ENCODE measurements at places on chromosomes 11 and 22.

DNA sequence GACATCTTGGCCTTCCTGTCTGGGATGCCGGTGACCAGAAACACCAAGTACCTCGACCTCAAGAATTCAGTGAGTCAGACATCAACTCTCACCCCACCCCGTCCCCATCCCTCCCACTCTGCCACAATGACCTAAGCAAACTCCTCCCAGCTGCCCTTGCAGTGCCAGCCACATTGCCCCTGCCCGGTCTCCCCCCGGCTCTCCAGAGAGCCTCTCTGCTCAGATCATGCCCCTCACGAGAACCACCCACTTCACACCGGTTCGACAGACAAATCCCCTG lies 23.6 kb upstream of the MYRF start:
- no peak for DNase-seq

GRCh38 chr22:47460176-47460575 lies 697.7 kb downstream of the TBC1D22A start:
- DNase-seq = no peak

DNA sequence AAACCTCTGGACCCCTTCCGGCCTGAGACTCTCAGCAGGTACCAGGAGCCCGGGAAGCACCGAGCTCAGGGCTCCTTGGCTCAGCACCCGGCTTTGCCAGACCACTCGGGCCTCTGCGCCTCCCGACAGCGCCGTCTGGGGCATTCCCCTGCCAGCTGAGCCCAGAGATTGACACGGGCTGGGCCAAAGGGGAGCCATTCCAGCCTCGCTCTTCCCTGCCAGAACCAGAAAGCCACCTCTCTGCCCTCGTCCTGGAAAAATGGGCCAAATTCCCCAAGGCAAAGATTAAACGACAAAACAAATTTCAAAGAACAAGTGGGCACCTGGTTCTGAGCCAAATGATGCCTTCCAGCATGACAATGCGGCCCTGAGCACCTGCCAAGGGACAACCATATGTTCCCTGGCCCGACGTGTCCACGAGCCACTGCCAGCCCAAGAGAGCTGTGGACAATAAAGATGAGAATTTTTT lies 59.3 kb downstream of the CELSR1 start:
- no peak for DNase-seq

DNA sequence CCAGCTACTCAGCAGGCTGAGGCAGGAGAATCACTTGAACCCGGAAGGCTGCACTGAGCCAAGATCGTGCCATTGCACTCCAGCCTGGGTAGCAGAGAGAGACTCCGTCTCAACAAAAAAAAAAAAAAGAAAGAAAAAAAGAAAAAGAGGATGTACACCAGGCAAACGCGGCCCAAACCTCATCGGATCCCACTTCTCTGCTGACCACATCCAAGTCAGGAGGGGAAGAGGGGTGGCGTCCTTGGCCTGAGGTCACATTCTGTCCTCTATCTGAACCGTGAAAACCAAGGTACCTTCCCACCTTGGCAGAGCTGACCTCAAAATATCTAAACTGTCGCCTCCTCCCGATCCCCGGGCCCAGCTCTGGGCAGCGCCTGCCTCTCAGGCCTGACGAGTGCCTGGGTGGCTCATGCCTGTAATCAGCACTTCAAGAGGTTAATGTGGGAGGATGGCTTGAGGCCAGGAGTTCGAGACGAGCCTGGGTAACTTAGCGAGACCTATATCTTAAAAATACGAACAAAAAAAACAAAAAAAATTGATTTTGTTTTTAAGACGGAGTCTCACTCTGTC lies 25.1 kb downstream of the RGL4 start:
- DNase-seq = no peak

- DNase-seq = no peak
Observed at GRCh38 chr11:23021287-23021863, 161.1 kb upstream of the CCDC179 start.

- peak; percentile 24 for DNase-seq
Observed at GRCh38 chr22:36546092-36546804, 17.3 kb upstream of the EIF3D start.

- peak; percentile 69 for DNase-seq
Observed at GRCh38 chr11:116499396-116500003, 273.3 kb downstream of the BUD13 start.

GRCh38 chr11:128355558-128355957 lies 231.8 kb downstream of the ETS1 start:
- DNase-seq = no peak

GRCh38 chr22:50150161-50151129 lies 20.1 kb upstream of the PANX2 start:
- no peak for DNase-seq

DNA sequence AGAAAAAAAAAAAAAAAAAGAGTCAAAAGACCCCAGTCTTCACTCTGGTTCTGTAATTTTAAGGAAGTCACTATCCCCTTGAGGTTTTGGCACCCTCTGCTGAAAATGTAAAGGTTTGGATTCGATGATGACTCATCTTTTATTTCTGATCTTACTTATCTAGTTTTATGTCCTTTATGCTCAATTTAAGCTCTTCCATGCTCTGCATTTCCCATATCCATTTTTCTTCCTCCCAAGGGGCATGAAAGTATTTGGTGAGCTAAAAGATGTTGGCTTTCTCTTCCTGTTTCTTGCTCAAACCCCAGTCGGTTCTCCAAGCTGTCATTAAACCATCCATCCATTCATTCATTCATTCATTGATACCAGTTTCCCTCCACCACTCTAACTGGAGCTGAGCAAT lies 61.0 kb upstream of the CDON start:
- DNase-seq = no peak

GRCh38 chr11:96318399-96318798 lies 24.6 kb downstream of the MAML2 start:
- no peak for DNase-seq

GRCh38 chr22:23216461-23217170 lies 36.3 kb downstream of the BCR start:
- DNase-seq = no peak

DNA sequence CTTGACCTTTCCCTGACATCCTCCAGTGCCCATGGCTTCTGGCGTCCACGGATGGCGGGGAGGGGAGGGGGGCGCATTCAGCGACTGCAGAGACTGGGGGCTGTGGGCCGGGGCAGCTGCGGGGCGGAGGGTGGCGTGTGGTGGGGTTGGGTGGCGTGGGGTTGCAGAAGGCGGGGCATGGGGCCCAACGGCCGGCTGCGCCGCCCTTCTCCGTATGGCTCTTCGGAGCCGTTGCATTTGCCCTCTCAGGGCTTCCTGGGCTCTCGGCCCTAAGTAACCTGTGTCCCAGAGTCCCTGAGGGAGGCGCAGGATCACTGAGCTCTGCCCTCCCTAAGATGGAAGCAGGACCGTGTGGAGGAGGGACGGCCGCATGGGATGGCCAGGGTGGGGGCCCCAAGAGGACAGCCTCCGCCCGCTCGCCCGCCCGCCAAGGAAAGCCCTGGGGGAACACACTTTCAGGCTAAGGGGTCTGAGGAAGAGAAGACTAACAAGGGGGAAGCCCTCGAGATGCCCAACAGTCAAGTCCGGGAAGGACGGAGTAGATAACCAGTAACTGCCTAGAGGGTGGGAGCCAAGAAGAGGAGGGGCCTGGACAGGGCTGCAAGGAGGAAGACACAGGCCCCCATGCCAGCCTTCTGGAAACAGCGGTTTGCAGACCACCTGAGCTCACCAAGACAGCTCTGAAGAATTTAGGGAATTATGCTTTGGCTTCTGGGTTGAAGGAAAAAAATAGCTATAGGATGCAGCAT lies 9.2 kb upstream of the AIFM3 start:
- no peak for DNase-seq

GRCh38 chr11:69121621-69122325 lies 34.0 kb upstream of the SMIM38 start:
- DNase-seq = no peak

GRCh38 chr11:77131560-77131959 lies 3.5 kb downstream of the MYO7A start:
- DNase-seq = no peak

DNA sequence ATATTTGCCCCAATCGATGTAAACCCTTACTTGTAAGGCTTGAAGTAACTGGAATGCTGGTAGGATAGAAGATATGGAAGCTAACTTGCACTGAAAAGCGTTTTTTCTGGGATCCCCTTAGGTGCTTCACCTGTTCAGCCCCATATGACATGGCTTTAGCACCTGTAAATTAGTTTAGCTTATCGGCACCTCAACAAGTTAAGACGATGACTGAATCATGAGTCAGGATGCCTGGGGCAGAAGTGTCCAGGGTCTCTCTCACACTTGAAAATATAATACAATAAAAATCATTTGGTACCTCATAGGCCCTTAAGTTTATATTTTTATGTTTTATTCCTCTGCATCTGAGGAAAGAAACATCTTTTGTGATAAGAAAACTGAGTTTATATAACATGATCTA lies 409.2 kb upstream of the LRRC4C start:
- no peak for DNase-seq

GRCh38 chr11:73157101-73158010 lies 15.2 kb upstream of the FCHSD2 start:
- DNase-seq = no peak

GRCh38 chr11:79139900-79140299 lies 300.9 kb downstream of the TENM4 start:
- no peak for DNase-seq

DNA sequence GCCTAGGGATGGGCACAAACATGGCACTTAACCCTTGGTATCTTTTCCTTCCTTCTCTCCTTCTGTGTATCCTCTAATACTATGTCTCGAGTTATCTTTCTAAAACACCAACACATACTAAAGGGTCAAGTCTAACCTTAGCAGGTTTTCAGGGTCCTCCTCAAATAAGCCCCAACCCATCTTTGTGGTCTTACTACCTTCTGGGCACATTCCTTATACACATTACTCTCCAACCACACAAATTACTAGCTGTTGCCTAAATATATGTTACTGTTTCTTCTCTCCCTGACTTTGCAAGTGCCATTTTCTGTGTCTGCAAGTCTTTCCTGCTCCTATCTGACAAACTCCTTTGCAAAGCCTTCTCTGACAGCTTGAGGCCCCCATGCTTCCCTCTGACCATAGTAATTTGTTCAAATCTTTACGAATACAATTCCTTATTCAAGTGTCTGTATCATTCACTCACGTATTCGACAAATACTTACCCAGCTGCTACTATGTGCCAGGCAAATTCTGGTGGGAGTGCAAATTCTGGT lies 15.8 kb upstream of the NUP160 start:
- no peak for DNase-seq

DNA sequence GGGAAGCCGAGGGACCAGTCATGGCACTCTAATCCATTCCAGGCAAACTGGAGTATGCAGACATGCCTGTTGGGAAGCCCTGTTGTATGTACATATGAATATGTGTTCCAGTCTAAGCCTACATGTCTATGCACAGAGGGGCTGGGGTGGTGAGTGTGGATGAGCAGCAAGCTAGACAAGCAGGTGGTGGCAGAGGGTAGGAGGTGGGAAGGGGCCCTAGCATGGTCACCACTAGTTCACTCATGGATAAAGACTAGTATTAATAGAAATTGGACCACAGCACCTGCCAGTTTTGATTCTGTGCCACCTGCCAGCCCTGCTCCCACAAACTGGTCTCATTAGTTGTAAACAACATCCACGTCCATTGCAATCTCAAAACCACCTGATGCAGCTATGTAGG lies 1.5 kb downstream of the THRSP start:
- no peak for DNase-seq

Data from hindlimb muscle (tissue), 1 donor.